ENCODE measurements at places on chromosomes 4 and X.
A peak's percentile ranks its signal among the peaks of the same experiment; 100 is the strongest.

DNA sequence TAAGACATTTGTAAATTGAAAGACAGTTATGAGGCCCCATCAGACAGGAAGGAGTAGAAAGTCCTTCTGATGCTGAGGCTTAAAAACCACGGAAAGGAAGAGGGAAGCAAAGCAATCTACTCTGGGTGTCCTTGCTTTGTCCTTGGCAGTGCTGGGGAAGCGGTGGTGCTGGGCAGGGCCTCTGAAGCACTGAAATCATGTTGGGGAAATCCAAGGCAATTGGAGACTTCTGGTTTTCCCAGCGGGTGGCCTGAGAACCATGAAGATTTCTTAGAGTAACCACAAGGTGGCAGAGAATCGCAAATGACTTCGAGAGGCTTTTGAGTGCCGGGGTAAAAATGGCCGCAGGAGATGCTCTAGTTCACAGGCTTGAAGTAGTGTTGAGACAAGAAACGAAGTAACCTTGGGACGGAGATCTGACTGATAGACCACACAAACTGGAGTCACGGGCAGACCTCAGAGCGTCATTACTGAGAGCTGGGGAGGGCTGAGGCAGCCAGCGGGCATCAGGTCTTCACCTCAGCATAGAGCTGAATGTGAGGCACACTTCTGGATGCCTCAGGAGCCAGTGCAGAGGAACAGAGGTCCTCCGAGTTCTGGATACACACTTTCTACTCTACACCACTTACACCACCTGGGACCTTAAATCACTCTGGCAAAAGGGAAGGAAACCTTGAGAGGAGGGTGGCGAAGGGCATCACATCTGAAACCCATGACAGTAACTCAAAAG is 130.7 kb upstream of the GPRIN3 start:
- peak; percentile 71 for DNase-seq

- DNase-seq = peak; percentile 21
Observed at GRCh38 chr4:38424151-38424871, 239.7 kb upstream of the KLF3 start.

- no peak for DNase-seq
Observed at GRCh38 chr4:77264826-77265225, 107.8 kb downstream of the CCNG2 start.

DNA sequence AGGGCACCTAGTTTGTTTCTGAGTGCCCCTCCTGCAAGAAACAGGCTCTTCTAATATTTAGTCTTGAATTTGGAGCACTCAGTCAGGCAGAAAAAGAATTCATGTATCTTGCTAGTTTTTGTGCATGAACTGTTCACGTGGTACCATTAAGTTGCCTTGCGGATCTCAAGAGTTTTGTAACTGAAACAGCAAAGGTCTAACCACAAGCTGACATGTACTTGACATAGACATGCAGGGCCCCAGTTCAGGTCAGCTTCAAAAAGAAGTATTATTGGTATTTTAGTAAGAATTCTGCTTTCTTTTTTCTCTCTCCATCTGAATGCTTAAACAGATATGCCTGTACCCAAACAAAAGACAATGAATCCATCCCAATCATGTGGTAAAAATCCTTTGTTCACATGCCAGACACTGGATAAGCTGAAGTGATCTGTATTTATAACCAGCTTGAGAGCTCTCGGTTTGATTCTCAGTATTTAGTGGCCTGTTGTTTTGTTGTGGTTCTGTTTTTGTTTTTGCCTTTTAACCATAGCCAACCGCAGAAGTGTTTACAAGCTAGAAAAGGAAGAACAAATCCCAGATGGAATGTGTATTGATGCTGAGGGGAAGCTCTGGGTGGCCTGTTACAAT is 13.0 kb downstream of the RGN start:
- no peak for DNase-seq

DNA sequence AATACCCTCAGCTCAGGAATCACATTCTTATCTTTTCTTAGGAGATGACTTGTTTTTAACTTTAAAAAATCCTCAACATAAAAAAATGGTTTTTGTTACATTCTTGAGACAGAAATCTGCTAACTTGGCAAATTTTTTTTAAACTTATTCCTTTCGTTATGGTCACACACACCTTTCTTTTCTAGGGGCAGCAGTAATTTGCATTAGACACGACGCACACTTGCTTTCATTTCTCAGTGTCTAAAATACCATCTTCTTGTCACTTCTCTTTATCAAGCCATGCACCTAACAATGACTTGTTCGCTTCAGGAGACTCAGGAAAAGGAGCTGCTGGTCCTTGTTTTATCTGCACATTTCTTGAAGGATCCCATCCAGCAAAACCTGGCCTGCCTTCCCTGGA is 112.6 kb upstream of the TBL1X start:
- no peak for DNase-seq

DNA sequence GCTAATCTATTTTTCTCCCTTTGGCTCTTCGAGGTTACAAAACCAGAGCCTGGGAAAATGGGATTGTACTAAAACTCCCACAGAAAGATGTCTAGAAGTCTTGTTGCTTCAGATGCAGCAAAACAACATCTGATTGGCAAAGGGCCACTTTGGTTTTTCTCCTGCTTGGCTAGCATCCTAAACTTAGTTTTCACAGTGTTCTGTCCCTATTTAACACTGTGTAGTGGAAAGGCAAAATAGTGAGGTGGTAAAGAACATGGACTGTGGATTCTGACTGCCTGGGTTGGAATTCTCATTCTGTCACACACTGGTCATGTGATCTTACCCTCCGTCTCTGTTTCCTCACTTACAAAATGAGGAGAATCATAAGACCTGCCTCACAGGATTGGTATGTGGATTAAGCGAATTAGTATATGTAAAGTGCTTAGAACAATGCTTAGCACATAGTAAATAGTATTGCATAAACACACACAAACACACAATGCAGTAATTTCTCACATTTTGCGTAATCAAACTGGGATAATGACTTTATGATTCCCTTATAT is 23.5 kb downstream of the TIGD2 start:
- DNase-seq = peak; percentile 29

- DNase-seq = no peak
Observed at GRCh38 chr4:110231869-110232268, 33.5 kb upstream of the ELOVL6 start.

- no peak for DNase-seq
Observed at GRCh38 chr4:146124023-146124680, 51.4 kb upstream of the LSM6 start.

DNA sequence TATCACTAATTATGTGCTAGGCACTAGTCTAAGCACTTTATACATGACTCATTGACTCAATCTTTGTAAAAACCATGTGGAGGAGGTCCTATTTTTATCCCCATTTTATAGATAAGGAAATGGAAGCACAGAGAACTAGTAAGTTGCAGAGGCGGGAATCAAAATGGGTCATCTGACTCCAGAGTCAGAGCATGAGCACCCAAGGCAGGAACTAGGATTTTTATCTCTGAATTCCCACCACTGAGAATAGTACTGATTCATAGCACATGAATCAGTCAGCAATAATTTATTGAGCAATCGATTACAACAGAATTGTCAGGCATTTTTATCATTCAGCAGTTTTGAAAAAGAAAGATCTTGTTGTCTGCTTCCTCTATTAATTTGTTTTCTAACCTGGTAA is 19.3 kb downstream of the SCARB2 start:
- DNase-seq = no peak

DNA sequence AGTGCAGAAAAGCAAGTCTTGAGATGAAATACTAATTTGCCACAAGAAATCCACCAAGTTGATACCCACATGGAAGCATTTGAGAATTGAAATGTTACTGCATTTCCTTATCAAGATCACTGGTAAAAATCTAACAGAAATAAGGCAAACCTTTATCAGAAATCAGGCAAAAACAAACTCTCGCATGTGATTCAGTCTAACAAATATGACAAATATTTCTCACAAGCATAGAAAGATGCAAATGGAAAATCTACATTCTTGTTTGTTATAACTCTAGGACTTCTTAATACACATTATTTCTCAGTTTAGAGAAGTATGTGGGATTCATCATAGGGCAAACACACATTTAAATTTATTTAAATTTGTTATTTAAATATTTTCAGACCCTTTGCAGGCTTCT is 52.9 kb downstream of the TXK start:
- DNase-seq = no peak

GRCh38 chr4:26762650-26763049 is 98.0 kb upstream of the STIM2 start:
- DNase-seq = no peak

DNA sequence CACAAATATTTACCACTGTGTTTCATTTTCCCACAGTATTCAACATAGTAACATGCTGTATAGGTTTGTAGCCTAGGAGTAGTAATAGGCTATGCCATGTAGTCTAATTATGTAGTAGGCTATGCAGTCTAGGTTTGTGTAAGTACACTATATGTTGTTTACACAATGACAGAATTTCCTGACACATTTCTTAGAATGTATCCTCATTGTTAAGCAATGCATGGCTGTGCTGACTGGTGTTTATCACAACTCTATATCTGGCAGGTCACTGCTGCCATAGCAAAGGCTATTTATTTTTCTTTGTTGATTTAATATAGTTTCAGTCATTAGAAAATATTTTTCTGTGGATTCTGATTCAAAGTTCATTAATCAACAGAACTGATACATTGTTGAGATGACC is 108.3 kb upstream of the TEX13A start:
- DNase-seq = no peak

DNA sequence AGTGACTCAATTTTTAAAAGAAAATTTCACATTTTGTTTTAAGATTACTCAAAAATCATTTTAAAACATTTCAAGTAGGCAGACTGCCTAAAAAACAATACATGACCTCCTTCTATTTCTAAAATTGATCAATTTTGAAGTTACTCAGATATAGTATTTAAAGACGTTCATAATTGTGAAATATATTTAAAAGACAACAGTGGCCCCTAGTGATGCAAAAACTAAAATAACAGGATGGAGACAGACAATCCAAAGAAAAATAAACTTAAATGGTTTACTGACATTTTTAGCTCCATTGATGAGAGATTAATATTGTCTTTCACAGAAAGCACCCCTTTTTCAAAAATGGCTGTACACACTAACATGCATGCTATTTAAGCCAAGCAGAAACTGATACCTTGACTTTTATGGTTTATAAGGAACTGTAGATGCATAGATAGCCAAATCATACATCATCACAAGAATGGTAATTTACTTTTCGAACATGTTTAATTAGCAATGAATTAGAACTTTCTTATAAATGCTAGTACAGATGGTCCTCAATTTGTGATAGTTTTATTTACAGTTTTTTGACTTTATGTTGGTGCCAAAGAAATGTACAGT is 69.8 kb upstream of the FAT4 start:
- peak; percentile 7 for DNase-seq

- DNase-seq = peak; percentile 47
Observed at GRCh38 chrX:134377537-134377936, 82.4 kb upstream of the HPRT1 start.

DNA sequence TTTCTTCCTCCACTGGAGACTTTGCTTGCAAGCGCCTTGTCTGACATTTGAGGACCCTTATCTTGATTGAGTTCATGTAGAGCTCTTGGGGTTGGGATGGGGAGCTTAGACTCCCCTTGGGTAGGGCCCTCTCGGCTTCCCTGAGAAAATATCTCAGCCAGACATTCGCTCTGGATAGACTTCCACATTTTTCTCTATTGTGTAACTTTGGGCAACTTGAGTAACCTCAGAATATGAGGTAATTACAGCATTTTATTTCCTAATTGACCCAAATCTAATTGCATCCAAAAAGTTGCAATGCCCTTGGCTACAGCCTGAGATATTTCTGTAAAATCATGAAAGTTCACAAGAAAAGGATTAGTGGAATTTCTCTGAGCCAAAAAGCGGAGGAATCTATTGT is 102.8 kb upstream of the MXRA5 start:
- no peak for DNase-seq

DNA sequence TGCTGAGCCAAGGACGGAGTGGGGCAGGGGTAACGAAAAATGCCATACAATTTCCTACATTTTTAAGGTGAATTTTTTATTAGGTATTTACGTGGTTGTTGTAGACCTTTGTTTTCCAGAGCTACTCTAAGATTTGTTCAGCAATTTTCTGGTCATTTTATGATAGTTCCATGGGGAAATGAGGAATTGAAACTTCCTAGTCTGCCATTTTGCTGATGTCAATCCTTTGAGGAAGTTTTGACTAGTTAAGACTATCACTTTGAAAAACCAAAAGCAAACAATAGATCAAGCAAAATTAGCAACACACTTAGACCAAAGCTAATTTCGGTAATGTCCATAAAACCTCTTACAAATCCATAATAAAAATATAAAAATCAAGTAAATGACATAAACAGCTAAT is 7.0 kb upstream of the TLR3 start:
- DNase-seq = no peak

DNA sequence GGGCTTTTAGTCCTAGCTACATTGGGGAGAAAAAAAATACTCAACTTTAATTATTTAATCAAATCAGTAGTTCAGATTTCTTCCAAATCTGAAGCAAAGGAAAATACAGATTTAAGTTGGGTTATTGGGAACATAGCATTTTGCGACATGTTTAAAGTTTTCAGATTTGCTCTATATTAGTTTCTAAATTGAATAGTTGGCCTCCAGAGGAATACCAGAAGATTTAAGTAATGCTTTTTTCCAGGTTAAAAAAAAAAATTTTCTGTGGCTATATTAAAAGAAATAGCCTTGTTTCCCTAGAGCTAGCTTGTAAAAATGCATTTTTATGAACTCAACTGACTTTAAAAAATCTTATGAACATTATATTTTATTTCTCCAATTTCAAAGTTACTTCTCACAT is 115.9 kb downstream of the DDX53 start:
- DNase-seq = no peak

GRCh38 chr4:162497564-162498167 is 333.9 kb upstream of the FSTL5 start:
- DNase-seq = no peak

GRCh38 chr4:139918591-139918990 is 235.4 kb downstream of the MAML3 start:
- no peak for DNase-seq

DNA sequence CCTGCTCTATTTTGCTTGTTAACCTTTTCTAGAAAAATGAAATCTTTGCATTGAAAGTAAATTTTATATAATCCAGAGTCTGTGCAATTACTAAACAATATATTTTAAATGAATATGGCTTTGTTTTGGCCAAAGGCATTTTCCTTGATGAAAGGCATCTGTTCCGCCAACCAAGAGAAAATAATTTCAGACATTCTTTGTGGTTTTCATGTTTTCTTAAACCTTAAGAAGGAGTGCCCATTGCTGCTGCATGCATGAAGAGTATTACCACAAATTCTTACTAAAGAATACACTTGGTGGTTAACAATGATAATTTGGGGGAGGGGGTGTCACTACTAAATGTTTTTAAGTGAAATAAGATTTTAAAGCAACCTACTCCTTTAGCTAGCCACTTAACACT is 2.7 kb upstream of the PDGFC start:
- no peak for DNase-seq

Data from T47D (cell line).